T-helper 17 cell (primary cell): ENCODE measurements at places on chromosomes 7 and 10. TPM values are rescaled to one million over a fixed set of nuclear protein-coding genes. Genes with fewer than 3 reads are reported as not detected.
A peak's percentile ranks its signal among the peaks of the same experiment; 100 is the strongest.

DNA sequence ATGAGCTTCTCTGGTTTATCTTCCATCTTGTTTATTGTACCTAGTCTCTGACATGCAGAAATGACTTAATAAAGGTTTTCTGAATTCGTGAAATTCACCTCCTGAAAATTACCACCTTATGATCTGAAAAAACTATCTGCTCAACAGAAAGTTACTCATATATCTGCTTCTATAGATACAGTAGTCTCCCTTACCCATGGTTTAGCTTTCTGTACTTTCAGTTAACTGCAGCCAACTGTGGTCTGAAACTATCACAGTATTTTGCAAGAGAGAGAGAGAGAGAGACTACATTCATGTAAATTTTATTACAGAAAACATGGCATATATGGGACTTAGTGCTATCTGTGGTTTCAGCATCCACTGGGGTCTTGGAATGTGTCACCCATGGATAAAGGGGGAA, 909.0 kb upstream of the C7orf33 start:
- H3K4me3 ChIP-seq = no peak overlapping the region
- no peaks in the 10 kb centered on the region for H3K36me3 ChIP-seq
- no peak overlapping the region for H3K27ac ChIP-seq
- no peak for DNase-seq

GRCh38 chr7:128744366-128744905, 5.3 kb downstream of the CALU start:
- peaks cover 2% of the 10 kb centered on the region for H3K36me3 ChIP-seq
- peaks cover 33% of the 10 kb centered on the region for H3K4me1 ChIP-seq
- no peak overlapping the region for H3K4me3 ChIP-seq
- DNase-seq = no peak

DNA sequence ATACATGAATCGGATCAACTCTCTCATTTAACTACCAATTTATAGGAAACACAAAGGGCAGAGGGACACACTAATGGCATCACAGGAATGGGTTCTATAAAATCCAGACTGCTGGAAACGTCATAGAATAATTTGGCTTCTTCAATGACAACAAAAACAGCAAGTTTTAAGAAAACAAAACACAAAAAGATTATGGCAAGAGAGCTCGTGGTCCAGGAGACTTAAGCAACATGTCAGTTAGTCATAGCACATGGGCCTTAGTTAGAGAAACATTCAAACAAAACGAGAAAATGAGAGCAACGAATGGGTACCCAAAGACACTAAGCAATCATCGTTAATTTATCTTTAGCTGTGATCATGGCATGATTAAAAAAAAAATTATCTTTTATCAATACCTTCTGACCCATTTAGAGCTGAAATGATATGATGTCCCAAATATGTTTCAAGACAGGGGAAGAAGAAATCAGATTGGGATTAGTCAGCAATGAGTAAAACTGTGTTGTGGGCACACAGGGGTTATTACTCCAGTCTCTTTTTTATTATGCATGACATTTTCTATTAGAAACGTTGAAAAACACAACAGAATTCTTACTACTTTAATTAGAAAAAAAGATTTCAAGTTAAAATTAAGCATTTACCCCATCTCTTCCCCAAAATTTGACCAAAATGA, 28.3 kb downstream of the NCAPG2 start:
- no peak for DNase-seq
- H3K36me3 ChIP-seq = peaks cover 15% of the 10 kb centered on the region
- H3K4me1 ChIP-seq = peaks cover 17% of the 10 kb centered on the region
- H3K4me3 ChIP-seq = no peak overlapping the region
- peak overlapping the region; percentile 59 for H3K27ac ChIP-seq

MRPL43 gene
- total RNA-seq = 30.8 TPM

GPR26 gene
- total RNA-seq = not detected

DNA sequence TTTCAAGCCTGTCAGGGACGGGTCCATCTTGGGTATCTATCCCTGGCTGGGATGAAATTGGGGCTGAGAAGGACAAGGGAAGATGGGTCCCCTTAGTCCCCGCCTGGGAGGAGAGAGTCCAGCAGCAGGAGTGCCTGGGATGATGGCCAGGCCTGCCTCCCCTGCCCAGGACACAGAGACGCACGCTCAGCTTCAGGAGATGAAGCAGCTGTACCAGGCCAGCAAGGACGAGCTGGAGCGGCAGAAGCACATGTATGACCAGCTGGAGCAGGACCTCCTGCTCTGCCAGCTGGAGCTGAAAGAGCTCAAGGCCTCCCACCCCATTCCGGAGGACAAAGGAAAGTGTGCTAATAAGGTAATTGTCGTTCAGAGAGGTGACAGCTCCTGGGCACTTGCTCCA, 15.4 kb downstream of the CCDC136 start:
- H3K4me3 ChIP-seq = no peak overlapping the region
- H3K27me3 ChIP-seq = no peaks in the 10 kb centered on the region
- H3K4me1 ChIP-seq = no peaks in the 10 kb centered on the region
- peaks cover 5% of the 10 kb centered on the region for H3K36me3 ChIP-seq
- H3K27ac ChIP-seq = no peak overlapping the region

SPDYE16 gene
- total RNA-seq = not detected

DNA sequence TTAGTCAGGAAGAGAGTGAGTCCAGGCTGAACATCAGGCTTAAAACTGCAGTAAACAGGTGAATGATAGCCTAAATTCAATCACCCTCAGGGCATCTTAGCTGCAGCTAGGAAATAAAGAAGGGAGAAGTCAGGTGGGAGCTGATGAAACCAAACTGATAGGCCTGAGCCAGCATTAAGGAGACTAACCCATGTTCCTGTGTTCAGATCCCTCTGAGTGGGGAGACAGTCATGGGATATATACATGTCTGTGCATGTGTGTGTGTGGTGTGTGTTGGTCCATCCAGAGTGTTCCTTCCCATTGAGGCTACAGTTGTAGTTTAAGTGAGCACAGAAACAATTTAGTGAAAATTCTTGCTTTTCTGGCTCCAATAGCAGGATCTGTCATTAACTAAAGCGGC, 480.9 kb downstream of the PHTF2 start:
- DNase-seq = no peak
- no peaks in the 10 kb centered on the region for H3K4me1 ChIP-seq
- no peak overlapping the region for H3K4me3 ChIP-seq
- no peak overlapping the region for H3K27ac ChIP-seq
- peaks cover 5% of the 10 kb centered on the region for H3K27me3 ChIP-seq

DNA sequence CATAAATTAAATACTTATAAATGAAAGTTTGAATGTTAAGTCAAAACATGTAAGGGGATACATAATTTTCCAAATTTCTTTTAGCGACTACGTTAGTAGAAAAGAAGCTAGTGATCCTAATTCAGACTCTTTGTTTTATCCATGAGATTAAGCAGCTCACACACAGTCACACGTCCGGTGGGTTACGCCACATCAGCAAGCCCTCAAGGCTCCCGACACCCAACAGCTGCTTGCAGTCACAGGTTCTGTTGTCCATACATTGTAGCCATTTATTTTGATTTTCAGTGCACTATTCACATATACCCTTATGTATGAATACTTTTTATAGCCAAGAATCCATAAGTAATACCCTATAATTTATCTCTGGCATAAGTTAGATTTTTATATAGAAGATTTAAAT, 39.5 kb downstream of the XRCC2 start:
- peaks cover 14% of the 10 kb centered on the region for H3K27me3 ChIP-seq
- no peak for DNase-seq
- no peaks in the 10 kb centered on the region for H3K4me1 ChIP-seq
- H3K36me3 ChIP-seq = peaks cover 2% of the 10 kb centered on the region
- no peak overlapping the region for H3K27ac ChIP-seq

DNA sequence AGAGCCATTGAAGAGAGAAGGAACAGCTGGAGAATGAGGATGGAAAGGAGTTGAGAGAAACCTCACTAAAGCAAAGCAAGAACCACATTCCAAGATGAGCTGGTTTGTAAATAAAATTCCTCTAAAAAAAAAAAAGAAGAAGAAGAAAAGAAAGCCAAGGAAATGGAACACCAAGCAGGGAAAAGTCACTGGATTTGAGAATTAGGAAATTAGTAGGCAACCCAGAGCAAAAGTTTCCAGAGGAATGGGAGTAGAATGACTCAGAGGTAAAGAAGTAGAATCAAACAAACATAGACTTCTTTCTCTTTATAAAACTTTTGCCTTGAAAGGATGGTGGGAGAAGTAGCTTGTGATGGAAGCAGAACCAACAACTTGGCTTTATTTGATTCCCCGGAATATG, 3.9 kb downstream of the CH25H start:
- H3K27me3 ChIP-seq = peaks cover 38% of the 10 kb centered on the region
- no peak for DNase-seq
- no peak overlapping the region for H3K4me3 ChIP-seq
- H3K4me1 ChIP-seq = peaks cover 8% of the 10 kb centered on the region
- H3K36me3 ChIP-seq = peaks cover 3% of the 10 kb centered on the region

- DNase-seq = no peak
- H3K4me3 ChIP-seq = no peak overlapping the region
- H3K27ac ChIP-seq = no peak overlapping the region
- H3K4me1 ChIP-seq = no peaks in the 10 kb centered on the region
- H3K36me3 ChIP-seq = no peaks in the 10 kb centered on the region
These were observed 15.6 kb downstream of the COBL start for GRCh38 chr7:51300762-51301674.

GRCh38 chr10:84743483-84743882, 415.1 kb downstream of the CCSER2 start:
- H3K36me3 ChIP-seq = no peaks in the 10 kb centered on the region
- no peak for DNase-seq
- no peaks in the 10 kb centered on the region for H3K4me1 ChIP-seq
- no peak overlapping the region for H3K27ac ChIP-seq
- H3K4me3 ChIP-seq = no peak overlapping the region

GRCh38 chr7:2171855-2172254, 60.9 kb downstream of the MAD1L1 start:
- peaks cover 8% of the 10 kb centered on the region for H3K4me1 ChIP-seq
- no peak overlapping the region for H3K4me3 ChIP-seq
- DNase-seq = no peak
- peaks cover 4% of the 10 kb centered on the region for H3K36me3 ChIP-seq

GRCh38 chr10:110398419-110399105, 93.8 kb upstream of the SMNDC1 start:
- H3K27ac ChIP-seq = peak overlapping the region; percentile 10
- H3K4me3 ChIP-seq = no peak overlapping the region
- H3K27me3 ChIP-seq = peaks cover 6% of the 10 kb centered on the region
- peaks cover 7% of the 10 kb centered on the region for H3K4me1 ChIP-seq
- no peaks in the 10 kb centered on the region for H3K36me3 ChIP-seq

SEMA3A gene
- total RNA-seq = not detected

DNA sequence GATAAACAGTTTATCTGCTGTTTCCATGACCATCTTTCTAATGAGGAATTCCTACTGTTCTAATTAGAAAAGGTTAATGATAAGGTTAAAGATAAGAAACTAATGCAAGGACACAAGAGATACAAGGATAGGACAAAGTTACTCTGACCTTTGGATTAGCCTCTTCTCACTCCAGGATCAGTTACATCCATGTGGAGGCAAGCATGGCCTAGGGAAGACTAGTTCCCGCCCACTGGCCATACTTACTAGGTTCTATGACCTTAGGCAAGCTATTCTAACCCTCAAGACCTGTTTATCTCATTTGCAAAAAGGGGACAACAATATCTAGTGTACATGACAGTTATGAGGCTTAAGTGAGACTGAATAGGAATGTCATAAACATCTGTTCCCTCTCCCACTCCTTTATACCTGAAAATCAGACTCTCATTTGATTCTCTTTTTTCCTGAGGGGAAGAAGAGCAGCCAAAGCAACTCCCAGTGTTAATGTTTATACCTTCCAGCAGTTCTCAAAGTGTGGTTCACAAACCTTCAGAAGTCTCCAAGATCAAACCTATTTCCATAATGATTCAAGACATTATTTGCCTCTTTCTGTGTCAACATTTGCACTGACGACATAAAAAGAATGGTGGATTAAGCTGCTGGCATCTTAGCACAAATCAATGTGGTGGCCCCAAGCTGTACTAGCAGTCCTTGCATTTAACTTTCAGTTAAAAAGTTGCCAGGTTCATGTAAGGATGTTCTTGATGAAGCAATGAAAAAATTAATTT, 72.0 kb downstream of the SRPK2 start:
- H3K36me3 ChIP-seq = no peaks in the 10 kb centered on the region
- H3K4me1 ChIP-seq = peaks cover 22% of the 10 kb centered on the region
- DNase-seq = no peak
- H3K27ac ChIP-seq = no peak overlapping the region
- H3K4me3 ChIP-seq = no peak overlapping the region
- H3K27me3 ChIP-seq = no peaks in the 10 kb centered on the region

GRCh38 chr7:134520130-134520529, 7.2 kb upstream of the AKR1B10 start:
- H3K36me3 ChIP-seq = no peaks in the 10 kb centered on the region
- H3K4me3 ChIP-seq = no peak overlapping the region
- H3K27me3 ChIP-seq = peaks cover 50% of the 10 kb centered on the region
- no peak overlapping the region for H3K27ac ChIP-seq
- no peaks in the 10 kb centered on the region for H3K4me1 ChIP-seq

AKR1E2 gene
- 6.8 TPM for total RNA-seq

DNA sequence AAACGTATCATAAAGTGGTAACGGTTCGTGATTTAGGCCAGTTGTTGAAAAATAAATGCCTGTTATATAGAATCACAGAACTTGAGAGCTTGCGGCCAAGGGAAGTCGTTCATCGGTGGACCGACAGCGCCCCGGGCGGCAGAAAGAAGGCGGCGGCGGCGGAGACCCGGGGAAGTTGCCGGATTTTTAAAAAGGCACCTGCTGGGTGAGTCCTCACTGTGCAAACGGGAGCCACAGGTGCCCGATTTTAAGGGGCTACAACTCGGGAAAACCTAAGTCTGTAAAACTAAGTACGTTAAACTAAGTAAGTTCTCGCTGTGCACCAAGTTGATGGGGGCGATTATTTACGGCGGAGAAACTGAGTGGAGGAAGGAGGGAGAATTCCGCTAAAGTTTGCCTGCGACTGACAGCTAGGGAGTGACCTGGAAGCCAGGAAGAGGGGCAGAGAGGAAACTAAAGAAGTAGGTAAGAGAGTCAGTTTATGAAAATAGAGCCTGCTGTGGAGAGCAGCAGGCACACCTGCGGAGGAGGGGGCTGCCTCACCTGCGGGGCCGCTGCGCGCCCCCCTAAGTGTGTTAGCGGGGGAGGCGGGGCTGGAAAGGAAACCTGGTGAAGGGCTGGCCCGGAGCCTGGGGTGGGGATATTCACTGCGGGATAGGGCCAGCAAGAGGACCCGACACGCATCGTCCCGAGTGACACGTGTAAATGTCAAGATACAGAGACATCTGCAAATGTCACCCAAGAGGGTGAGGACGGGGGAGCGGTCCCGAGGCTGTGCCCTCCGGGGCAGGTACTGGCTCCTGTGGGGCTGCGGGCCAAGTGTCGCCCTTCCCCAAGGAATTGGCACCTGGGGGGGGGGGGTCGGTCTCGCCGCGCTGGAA, 996 bp downstream of the ADAM12 start:
- H3K27me3 ChIP-seq = peaks cover 20% of the 10 kb centered on the region
- peaks cover 11% of the 10 kb centered on the region for H3K4me1 ChIP-seq
- peak; percentile 29 for DNase-seq
- peak overlapping the region; percentile 63 for H3K27ac ChIP-seq
- peaks cover 4% of the 10 kb centered on the region for H3K36me3 ChIP-seq

PRTFDC1 gene
- 3.6 TPM for total RNA-seq

DNA sequence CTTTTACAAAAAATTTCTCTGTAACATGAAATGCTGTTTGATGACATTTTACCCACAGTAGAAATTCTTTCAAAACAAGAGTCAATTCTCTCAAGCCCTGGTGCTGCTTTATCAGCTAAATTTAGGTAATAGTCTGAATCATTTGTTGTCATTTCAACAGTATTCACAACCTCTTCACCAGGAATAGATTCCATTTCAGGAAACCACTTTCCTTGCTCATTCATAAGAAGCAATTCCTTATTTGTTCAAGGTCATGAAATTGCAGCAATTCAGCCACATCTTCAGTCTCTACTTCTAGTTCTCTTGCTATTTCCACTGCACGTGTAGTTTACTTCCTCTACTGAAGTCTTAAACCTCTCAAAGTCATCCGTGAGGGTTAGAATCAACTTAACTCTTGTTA, 14.1 kb downstream of the STAG3 start:
- no peaks in the 10 kb centered on the region for H3K27me3 ChIP-seq
- no peak for DNase-seq
- H3K4me3 ChIP-seq = no peak overlapping the region
- H3K36me3 ChIP-seq = no peaks in the 10 kb centered on the region
- peaks cover 7% of the 10 kb centered on the region for H3K4me1 ChIP-seq

ADRA2A gene
- not detected for total RNA-seq
